Muscle of back (tissue), 13 donors: ENCODE measurements at places on chromosomes 12 and 14.

DNA sequence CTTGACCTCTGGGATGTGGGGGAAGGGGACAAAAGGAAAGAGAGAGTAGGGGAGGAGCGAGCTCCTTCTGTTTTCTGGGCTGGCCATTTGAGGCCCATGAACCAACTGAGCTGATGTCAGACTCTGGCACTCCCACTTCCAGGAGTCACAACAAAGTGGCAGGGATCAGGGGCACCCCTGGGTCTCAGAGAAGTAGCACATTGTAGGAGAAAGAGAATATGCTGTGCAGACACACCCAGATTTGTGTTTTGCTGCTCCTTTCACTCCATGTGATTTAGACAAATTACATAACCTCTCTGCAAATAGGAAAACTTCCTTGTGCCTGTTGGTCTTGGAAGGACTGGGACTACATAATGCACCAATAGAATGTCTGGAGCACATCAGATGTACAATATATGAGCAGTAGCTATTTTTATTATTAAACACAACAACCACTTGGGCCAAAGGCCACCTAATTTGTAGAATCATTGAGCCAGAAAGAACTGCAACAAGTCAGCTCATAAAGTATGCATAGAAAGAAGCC, 265.5 kb downstream of the ZFP36L1 start:
- DNase-seq = no peak

- DNase-seq = no peak
Measured at GRCh38 chr14:78143489-78144145, 26.6 kb upstream of the NRXN3 start.

DNA sequence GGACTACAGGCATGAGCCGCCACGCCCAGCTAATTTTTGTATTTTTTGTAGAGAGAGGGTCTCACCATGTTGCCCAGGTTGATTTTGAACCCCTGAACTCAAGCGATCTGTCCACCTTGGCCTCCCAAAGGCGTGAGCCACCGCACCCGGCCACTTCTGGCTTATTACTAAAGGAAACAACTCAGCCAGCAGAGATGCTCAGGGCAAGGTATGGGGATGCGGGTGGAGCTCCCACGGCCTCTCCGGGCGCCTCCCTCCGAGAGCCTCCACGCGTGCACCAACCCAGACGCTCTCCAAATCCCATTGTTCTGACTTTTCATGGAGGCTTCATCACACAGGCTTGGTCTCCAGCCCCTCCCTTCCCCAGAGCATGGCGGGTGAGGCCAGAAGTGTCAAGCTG, 6.1 kb upstream of the GPR132 start:
- DNase-seq = no peak

DNA sequence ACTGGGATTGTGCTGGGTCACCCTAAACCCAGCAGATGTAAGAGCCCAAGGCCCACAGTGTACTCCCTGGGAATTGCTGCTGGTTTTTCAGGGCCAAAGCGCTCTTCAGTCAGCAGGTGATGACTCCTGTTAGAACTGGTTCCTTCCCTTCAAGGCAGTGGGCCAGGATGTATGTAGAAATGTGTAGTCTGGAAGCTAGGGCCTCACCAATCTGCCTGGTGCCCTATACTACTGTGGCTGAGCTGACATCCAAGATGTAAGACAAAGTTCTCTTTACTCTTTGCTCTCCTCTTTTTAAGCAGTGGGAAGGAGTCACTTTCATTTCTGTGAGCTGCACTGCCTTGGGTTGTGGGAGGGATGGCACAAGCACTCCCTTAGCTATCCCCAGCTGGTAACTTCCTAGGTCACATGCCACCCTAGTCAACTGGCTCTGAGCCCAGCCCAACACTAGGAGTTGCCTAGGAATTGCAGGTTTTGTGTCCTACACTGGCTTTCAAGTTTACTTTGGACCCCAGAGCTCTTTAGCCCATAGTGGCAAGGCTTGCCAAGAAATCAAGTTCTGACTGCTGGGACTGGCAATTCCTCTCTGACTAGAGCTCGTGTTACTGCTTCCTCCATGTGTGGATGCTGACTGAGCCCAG, 249.2 kb downstream of the C12orf50 start:
- DNase-seq = no peak

GRCh38 chr12:99911081-99911480, 73.7 kb downstream of the ANKS1B start:
- DNase-seq = peak; percentile 53

DNA sequence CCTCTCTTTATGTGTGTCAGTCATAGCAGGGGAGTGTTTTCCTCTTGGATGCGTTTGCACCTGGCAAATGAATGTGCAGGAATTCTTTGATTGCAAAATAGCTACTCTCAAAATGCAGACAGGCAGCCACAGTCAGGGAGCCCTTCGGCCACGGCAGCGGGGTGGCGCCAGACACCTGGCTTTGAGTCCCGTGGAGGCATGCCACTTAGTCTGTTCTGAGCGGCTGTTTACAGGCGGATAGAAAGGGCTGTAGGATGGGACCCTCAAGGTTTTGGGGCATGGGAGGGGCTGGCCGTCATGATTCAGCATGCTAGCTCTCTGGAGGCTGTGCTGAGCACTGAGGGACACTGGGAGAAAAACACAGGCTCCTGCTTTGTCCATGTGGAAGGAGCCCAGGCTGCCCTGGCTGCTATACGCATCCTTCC, 117.1 kb downstream of the SLC25A47 start:
- peak; percentile 71 for DNase-seq

GRCh38 chr12:71892059-71892458, 46.6 kb upstream of the TPH2 start:
- no peak for DNase-seq

DNA sequence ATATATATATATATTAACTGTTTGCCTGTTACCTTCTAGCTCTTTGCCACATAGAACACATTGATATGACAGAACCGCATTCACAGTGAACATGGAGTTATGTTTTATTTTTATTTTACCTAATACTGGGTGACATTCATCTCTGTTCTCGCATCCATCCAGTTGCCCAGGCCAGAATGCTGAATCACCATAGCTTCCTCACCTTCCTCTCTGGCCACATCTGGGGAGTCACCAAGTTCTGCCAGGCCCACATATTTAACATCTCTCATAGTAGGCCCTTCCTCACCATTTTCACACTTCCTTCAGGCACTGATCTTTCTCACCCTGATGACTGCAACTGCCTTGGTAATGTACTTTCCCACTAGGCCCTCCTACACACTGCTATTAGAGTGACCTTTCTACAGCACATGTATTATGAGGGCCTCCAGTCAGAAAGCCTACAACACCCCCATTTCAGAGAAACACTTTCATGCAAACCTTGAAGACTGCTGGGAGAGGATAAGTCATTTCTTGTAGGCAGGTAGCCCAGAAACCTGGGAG, 106.8 kb downstream of the LGR5 start:
- DNase-seq = no peak

DNA sequence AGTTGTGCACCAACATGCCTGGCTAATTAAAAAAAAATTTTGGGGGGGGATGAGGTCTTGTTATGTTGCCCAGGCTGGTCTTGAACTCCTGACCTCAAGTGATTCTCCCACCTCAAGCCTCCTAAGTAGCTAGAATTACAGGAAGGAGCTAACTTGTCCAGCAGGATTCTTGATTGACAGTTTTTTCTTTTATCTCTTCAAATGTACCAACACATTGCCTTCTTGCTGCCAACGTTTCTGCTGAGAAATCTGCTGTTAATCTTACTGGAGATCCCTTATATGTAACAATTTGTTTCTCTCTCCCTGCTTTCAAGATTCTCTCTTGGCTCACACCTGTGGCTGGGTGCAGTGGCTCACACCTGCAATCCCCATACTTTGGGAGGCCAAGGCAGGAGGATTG, 22.4 kb upstream of the MARK3 start:
- DNase-seq = no peak

GRCh38 chr14:55274146-55274545, 2.9 kb downstream of the FBXO34 start:
- DNase-seq = peak; percentile 11

GRCh38 chr12:124776125-124776513, 87.5 kb downstream of the SCARB1 start:
- no peak for DNase-seq

DNA sequence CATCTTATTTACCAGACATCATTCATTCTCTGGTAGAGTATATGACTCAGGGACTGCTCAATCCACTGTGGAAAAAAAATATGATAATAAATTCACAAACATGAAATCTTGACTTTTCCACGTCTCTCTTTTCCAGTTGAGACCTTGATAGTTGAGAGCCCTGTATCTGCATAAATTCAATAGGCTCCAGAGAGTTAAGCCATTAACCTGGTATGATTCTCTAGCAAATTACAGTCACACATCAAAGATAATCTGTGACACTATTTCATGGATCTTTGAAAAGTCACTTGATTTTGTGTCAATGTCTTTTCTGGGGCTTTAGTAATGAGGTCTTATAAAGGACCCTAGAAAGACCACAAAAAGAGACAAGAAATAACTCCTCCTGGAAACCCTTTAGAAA, 154.2 kb upstream of the FOXG1 start:
- DNase-seq = no peak
